ENCODE measurements at places on chromosomes 11 and 22. TPM values are rescaled to one million over a fixed set of nuclear protein-coding genes. Genes with fewer than 3 reads are reported as not detected.

GRCh38 chr11:47854667-47855066, 6.5 kb upstream of the NUP160 start:
- DNase-seq: no peak

DNA sequence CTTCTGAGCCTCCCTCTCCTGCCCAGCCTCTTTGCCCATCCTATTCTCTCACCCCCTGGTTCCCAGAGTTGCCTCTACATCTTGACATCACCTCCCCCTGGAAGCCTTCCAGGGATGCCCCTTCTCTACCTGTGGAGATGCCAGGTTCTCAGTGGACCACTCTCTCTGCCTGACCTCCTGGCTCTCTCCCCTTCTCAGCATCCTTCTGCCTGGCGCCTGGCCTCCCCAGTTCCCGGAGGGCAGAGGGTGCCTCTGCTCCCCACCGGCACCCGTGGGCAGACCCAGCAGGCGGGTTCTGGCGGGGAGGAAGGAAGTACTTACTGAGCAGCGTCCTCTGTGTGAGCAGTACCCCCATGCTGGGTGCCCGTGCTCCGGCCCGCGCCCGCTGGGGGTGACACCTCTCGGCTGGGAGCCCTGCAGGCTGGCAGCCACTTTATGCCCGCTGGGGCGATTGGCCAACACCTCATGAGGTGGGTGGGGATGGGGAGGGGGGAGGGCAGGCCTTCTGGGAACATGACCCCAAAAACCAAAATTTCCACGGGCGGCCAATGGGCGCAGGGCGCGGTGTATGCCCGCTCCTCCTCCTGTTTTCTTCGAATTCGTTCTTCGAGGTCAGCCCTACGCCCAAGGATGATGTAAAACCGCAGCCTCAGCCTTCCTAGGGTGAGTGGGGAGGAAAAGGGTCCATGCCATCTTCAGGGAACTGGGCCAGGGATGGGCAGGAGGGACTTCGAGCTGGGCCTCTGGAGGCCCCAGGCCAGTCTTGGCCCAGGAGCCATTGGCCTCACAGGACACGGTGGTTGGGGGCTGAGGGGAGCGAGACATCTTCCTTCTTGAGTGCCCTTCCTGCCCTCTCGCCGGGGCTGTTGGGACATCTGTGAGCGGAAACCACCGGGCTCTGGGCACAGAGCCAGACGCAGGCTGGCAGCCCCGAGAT, at the start of gene OSM:
OSM (minus strand) TSS at position 407 of the 937 bp plus-strand sequence; CDS start at position 355, 52 bp downstream.
- no peak for DNase-seq

- no peak for DNase-seq
Measured at GRCh38 chr11:64265176-64266160, 14.1 kb downstream of the PLCB3 start.

GRCh38 chr11:42023267-42023666, 563.8 kb upstream of the LRRC4C start:
- DNase-seq: no peak

- no peak for DNase-seq
Measured at GRCh38 chr11:94194712-94195111, 66.1 kb downstream of the PANX1 start.

GRCh38 chr11:57650739-57651090, 1.0 kb upstream of the YPEL4 start:
- DNase-seq: no peak

DNA sequence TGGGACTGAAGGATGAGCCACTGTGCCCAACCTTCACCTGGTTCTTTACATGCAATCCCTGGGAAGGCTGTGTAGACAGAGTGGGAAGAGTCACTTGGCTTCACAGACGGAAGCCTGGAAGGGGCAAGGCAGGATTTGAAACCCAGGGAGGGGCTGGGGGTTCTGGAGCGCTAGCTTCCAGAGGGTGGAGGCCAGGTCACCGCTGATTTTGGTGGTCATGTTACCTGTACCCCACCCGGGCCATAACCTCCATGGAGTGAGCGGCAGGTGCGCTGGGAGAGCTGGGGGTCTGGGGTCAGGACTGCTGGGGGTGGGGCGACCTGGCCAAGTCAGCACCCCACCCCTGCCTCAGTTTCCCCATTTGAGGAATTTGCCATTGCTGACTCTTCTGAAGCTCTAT, 38.3 kb downstream of the PDGFB start:
- DNase-seq: no peak

DNA sequence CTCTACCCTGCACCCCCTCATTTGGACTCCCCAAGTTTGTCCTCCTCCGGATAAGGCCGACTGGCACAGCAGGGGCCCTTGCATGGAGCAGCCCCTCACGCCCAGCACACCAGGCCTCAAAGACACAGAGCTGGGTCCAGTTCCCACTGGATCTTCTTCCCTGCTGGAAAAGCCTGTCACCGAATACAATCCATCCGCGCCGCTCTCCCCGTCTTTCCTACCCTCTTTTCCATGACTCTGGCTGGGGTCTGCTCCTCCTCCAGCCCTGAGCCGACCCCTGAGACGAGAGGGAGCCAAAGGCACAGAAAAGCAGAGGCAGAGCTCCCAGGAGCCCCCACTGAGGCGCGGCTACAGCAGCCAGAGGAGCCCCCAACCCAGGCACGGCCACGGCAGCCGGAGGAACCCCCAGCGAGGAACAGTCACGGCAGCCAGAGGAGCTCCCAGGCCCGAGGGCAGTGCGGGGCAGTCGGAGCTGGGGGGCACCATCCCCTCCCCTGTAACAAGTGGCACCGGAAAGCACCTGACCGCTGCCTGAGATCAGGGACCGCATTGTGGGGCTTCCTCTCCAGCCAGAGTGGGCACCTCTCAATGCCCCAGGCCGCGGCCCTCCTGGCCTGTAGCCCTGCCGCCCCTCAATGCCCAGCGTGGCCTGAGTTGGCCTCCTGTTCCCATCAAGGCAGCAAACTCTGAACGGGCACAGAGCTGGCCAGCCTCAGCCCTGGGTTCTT, 12.0 kb downstream of the ALG12 start:
- no peak for DNase-seq

Gene FAT3
- 14.4 TPM for total RNA-seq

Gene ZNRF3
- total RNA-seq: 38.5 TPM

Gene PGA4
- total RNA-seq: not detected

Gene INPP5J
- total RNA-seq: 33.3 TPM

Gene OR52A5
- not detected for total RNA-seq

Gene MYBPC3
- total RNA-seq: not detected

Gene OR2D2
- total RNA-seq: not detected

Gene ATG2A
- 38.4 TPM for total RNA-seq

Gene ZBTB3
- total RNA-seq: 19.1 TPM

Gene OR52I1
- total RNA-seq: not detected

Gene GRIK4
- 0.05 TPM for total RNA-seq

Gene PIH1D2
- 13.7 TPM for total RNA-seq

Gene OR8G5
- total RNA-seq: 3.0 TPM

Gene DDI1
- total RNA-seq: 2.8 TPM

Data from prostate gland (tissue), 2 donors.